ENCODE measurements at places on chromosomes 16 and 17.

GRCh38 chr17:30922235-30923030 lies 688 bp downstream of the ADAP2 start:
- no peak for DNase-seq

- peak; percentile 38 for DNase-seq
Measured at GRCh38 chr16:67173808-67174705, 3.7 kb downstream of the NOL3 start.

- DNase-seq: no peak
Measured at GRCh38 chr16:27242868-27243590, 25.5 kb downstream of the NSMCE1 start.

DNA sequence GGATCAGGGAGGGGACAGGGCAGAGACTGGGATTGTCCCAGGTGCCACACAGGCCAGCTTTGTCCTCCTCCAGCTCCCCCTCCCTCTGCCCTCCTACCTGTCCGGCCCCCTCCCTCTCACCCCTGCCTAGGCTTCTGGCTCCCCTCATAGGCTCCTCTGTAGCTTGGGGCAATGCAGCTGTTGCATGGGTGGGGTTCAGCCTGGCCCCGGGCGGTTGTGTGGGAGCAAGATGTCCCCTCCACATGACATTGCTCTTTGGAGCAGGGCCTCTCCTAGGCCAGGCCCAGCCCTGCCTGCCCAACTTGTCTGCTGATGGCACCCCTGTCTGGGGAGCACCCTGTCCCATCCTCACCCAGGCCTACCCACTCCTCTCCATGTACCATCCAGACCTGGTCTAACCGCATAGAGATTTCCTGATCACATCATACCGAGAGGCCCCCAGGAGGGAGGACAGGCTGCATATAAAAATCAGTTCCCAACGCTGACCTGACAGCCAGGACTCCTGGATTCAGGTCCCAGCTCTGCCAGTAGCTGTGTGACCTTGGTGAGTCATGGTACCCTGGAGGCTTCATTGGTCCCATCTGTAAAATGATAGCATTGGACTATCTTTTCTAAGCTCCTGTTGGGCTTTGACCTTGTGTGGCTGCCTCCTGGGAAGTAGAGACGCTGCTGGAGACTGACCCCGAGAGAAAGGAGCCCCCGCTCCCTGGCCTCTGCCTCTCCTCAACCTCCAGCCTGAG lies 48.8 kb upstream of the DLX4 start:
- no peak for DNase-seq

- no peak for DNase-seq
Measured at GRCh38 chr16:30651124-30652004, 604 bp downstream of the PRR14 start.

- no peak for DNase-seq
Measured at GRCh38 chr16:72264771-72265170, 92.8 kb upstream of the PMFBP1 start.

GRCh38 chr16:21301895-21302291 lies 23.8 kb upstream of the CRYM start:
- no peak for DNase-seq

- no peak for DNase-seq
Measured at GRCh38 chr17:18109935-18110485, 1.5 kb downstream of the MYO15A start.

- no peak for DNase-seq
Measured at GRCh38 chr17:3666516-3666915, 1.9 kb downstream of the TAX1BP3 start.

GRCh38 chr17:76530095-76530723 lies 7.3 kb downstream of the CYGB start:
- no peak for DNase-seq

DNA sequence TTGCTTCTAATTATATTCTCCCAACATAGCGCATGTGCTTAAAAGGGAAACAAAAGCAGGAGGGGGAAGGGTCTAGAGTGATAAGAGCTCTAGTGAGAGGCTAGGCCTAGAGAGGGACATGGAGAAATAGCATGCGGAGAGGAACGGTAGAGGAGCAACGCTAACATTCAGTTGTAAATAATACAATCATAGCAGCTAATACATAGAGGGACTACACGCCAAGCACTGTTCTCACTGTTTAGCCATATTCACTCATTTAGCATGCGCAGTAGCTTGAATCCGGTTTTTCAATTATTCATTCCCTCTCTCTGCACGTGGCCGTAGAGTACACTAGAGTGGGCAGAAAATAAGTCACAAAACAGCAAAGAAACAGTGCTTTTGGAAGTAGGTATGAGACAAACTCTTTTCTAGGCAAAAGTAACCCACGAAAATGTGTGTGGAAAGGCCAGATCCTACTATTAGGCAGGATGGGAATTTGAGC lies 1.7 kb upstream of the ALOX12 start:
- no peak for DNase-seq

DNA sequence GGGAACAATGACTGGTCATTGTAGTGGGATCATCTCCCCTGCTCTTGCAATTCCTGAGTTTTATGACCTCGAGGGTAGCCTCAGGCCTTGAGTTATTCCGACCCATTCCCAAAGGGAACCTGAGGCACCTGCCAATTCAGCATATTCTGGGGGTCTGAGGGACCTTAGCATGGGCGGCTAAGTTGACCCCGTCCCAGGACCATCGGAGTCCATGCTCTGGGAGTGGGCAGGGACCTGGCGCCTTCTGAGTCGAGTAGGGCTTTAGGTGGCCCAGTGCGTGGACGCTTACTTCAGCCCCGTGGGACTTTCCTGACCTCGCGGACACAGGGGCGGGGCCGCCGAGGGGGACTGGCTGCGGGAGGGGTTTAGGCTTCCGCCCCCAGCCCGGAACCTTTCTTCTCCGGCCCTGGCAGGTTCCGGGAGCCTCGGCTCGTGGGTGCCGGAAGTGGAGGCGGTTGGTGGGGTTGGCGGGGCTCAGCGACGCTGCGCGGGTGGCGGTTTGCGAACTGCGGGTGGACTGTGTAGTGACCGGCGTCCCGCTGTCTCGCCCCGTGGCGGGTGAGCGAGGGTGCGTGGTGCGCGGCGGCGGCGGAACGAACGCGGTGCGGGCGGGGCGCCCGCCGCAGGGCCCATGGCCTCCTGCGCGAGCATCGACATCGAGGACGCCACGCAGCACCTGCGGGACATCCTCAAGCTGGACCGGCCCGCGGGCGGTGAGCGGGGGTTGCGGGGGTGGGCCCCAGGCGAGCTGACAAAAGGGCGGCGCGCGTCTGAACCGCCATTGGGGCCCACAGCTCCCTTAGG lies at the start of gene EDC4:
Gene EDC4, plus strand, starts transcription at position 422 of the 804 bp plus-strand sequence. Its CDS starts 210 bp downstream, at position 632.
- DNase-seq: peak; percentile 25

GRCh38 chr16:20650400-20651166 lies 46.9 kb downstream of the ACSM1 start:
- DNase-seq: no peak

DNA sequence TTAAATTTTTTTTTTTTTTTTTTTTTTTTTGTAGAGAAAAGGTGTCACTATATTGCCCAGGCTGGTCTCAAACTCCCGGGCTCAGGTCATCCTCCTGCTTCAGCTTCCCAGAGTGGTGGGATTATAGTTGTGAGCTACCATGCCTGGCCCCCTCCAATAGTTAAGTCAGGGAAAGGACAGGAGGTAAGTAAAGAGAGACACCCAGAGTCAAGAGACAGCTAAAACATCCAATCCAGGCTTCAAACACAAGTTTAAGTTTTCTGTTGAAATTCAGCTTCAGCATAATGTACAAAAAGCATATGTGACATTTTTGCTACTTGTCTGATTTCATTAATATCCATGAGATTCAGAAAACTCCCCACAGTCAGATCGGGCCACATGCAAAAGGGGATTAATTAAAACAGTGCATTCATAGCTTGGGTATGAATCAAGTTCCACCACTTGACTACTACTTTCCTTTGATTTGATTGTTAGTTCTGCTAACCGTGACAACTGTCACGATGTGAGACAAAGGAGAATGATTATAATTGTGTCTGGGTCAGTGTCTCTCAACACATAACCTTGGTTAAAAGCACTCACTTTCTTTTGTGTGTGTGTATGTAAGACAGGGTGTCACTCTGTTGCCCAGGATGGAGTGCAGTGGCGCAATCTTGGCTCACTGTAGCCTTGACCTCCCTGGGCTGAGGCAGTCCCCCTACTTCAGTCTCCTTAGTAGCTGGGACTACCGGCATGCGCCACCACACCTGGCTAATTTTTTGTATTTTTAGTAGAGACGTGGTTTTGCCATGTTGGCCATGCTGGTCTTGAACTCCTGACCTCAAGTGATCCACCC lies 184.9 kb downstream of the PARN start:
- no peak for DNase-seq

DNA sequence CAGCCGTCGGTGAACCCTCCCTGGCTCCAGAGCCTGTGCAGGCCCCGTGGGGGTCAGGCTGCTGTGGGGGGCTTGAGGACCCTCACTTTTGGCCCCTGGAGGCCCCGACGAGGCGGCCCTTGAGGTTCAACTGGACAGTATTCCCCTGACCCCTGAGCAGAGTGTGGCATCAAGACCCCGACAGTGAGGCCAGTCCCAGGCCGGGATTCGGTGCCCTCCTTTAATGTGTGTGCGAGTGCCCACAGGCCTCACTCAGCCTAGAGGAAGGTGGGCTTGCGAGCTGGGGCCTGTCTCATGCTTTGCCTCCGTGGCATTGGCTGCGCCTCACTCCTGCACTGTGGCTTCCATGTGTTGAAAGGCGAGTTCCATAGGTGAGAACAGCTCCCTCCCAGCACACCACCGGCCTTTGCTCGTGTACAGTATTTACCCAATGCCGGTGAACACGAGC lies 94.5 kb downstream of the METRNL start:
- no peak for DNase-seq

DNA sequence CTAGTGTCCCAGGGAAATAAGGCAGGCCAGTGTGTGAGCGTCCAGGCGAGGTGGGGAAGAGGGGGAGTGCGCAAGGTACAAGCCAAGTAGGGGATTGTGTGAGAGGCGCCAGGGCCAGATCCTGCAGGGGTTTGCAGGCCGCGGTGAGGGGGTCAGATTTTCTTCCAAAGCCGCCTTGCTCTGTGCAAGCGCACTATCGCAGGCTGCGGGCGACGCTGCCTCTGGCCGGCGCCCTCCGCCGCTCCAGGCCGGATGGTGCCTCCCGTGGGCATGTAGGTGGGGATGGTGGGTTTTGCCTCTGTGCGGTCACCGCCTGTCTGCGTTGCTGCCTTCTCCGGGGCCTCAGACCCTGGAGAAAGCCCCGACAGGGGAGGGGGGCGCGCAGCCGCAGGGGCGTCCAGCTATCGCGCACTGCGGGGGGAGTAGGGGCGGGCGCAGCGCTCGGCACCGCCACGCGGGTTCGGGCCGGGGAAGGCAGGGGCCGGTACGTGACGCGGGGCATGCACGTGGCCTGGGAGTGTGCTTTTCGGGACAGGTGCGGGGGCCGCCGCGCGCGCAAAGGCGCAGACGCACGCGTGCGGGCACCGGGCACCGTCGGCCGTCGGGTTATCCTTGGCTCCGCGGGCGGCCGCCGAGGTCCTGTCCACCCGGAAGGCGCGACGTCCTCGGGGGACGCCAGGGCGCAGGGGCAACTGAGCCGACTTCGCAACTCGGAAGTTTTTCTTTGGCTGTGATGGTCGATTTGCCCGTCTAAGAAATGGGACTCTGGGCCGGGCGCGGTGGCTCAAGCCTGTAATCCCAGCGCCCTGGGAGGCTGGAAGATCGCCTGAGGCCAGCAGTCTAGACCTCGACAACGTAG lies 1.1 kb upstream of the HAPSTR1 start:
- DNase-seq: no peak

DNA sequence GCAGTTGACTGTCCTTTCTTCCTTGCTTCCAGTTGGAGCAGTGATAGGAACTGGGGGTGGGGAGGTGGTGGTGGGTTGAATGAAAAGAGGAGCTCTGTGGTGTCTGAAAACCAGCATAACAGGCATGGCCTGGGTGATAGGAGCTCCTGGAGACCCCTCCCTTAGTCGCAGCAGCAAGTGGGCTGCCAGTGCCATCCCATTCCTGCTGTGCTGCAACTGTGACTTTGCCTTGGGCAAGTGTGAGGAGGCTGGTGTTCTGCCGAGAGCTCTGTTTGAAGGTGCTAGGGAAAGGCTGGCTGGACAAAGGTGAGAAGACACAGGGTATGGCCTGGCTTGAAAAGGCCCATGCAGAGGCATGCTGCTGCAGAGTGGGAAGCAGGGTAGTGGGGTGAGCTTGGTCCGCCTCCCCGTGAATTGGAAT lies 2.7 kb upstream of the CDK5R1 start:
- no peak for DNase-seq

DNA sequence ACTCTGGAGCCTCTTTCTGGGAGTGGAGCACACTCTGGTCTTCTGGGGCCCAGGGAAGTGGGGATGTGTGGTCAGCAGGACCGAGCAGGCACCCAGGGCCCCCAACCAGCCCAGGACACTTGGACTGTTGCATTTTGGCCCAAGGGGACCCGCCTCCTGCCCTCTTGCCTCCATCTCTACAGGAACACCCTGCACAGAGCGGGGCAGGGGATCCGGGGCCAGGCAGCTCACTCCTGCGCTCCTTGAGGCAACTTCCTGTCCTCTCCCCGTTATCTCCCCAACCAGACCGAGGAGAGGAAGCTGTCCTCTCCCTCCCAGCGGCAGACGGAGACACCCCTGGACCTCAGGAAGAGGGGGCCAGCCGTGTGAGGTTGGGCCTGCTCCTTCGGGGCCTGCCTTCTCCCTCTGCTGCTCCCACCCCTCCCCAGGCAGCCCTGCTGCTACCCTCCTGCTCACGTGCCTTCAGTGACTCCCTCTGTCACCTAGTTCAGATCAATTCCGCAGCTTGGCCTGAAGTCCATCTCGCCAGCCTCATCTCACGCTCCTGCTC lies 10.0 kb upstream of the ATP2A3 start:
- DNase-seq: no peak

- no peak for DNase-seq
Measured at GRCh38 chr17:65064452-65065019, 8.0 kb upstream of the GNA13 start.

DNA sequence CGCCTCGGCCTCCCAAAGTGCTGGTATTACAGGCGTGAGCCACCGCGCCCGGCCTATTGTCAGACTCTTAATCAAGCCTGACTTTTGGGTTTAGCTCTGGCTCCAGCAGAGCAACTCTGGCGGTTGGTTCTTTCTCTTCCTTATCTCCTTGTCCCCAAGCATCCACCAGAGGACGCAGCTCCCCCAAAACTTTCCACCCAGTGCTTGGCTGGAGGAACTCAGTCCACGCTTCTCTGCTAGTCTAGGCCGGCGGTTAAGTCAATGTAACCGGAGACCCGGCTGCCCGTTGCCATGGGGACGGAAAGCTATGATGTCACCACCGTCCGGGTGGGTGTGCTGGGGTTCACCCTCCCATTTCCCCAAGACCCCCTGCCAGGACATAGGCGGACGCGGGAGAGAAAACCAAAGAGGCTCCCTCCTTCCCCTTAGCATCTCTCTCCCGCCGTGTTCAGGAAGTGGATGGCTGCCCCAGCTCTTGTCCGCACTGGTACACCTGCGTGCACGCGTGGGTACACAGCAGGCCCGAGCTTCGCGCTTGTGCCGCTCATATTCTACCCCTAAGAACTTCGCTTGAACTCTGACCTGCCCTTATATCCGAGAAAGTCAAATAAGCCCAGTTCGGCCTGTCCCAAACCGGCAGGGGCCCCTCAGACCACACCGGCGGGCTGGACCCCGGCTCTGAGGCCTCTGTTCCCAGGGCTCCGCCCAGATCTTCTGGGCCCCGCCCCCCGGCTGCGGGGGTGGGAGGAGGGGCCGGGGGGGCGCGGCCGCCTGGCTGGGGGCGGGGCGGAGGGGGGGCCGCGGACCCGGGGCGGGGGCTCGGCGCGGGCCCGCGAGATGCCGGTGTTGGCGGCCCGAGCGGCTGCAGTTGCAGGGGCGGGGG lies at the start of gene RND2:
Gene RND2, plus strand, starts transcription at position 825 of the 883 bp plus-strand sequence. CDS start 117 bp downstream, outside the sequence.
- no peak for DNase-seq

GRCh38 chr16:25707982-25708583 lies 16.3 kb downstream of the HS3ST4 start:
- no peak for DNase-seq

GRCh38 chr16:84616515-84616914 lies 1.4 kb downstream of the COTL1 start:
- no peak for DNase-seq

GRCh38 chr17:28547096-28547622 lies 5.3 kb downstream of the UNC119 start:
- no peak for DNase-seq

Data from cortex of kidney (tissue), 1 donor.